ENCODE measurements at places on chromosomes 3 and 15. TPM values are rescaled to one million over a fixed set of nuclear protein-coding genes. Genes with fewer than 3 reads are reported as not detected.

- no peak for DNase-seq
Observed at GRCh38 chr3:4684117-4684516, 191.0 kb downstream of the ITPR1 start.

- no peak for DNase-seq
Observed at GRCh38 chr3:158470944-158471638, 99.9 kb upstream of the MLF1 start.

The CLDN18 gene
- 0.50 TPM for polyA plus RNA-seq

DNA sequence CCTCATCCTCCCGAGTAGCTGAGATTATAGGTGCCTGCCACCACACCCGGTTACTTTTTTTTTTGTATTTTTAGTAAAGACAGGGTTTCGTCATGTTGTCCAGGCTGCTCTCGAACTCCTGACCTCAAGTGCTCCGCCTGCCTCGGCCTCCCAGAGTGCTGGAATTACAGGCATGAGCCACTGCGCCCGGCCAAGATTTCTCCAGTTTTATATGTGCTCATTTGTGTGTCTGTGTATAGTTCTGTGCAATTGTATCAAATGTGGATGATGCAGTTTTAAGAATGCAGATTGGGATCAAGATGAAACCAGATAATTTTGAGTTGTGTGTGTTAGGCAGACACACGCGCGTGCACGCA is 68.3 kb downstream of the SLCO3A1 start:
- DNase-seq = peak; percentile 59

DNA sequence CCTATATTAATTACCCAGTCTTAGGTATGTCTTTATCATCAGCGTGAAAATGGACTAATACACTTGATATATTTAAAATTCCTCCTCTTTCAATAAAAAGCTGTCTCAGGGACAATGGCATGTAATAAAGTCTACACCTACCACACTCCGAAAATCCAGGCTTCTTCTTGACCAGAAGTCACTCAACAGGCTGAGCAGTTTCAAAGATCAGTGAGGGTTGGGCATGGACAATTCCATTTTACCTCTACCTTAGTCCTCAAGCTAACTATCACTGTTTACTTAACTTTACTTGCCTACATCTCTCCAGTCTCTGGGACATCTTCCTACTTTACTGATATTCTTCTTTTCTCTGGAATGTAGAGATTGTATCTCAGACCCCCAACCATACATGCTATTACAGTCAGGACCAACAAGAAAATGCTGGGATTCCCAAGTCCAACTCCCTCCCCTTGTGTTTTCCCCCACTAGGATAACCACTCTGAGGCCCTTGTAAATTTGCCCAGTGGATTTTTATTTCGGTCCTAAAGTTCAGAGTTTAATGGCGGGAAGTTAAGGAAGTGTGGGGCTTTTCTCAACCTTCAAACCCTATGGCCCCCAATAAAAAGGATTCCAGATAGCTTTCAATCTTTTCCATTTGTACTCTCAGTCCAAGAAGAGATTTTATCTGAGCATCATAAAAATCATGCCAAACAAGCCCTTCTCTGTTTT is 137.1 kb upstream of the TSC22D2 start:
- DNase-seq = no peak

GRCh38 chr3:131396170-131396569 is 14.6 kb downstream of the NUDT16 start:
- no peak for DNase-seq

DNA sequence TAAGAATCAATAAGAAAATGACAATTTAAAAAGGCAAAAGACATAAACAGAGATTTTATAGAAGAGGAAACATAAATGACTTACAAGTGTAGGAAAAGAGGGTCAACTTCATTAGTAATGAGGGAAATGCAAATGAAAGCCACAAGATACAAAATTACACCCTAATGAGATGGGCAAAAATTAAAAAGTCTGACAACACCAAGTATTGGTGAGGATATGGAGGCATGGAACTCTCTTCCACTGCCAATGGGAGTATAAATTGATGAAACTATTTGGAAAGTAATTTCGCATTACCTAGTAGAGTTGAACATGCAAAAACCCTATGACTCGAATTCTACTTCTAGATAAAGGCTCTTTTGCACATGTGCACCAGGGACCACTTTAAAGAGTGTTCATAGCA is 28.2 kb upstream of the ITGA11 start:
- DNase-seq = no peak

DNA sequence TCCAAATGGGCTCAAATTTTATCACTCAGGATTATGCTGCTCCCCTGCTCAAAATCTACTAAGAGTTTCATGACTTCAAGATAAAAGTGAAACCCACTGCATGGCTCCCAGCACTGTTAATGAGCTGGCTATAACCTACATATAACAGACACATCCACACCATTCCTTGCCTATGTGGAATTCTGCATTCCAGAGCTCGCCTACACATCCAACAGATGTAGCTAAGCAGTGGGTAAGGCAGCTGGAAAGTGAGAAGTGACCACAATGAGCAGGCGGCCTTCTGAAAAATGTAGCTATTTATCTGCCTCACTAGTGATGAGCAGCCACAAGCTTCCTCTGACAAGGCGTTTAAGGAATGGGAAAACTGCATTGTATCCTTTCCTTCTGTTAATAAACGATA is 92.0 kb upstream of the TRIM42 start:
- no peak for DNase-seq

GRCh38 chr15:91961357-91961756 is 107.8 kb downstream of the SLCO3A1 start:
- DNase-seq = no peak

The ITPKA gene
- polyA plus RNA-seq = 0.43 TPM

All from aorta (tissue), 5 donors.